ENCODE measurements at places on chromosomes 16 and 17.

DNA sequence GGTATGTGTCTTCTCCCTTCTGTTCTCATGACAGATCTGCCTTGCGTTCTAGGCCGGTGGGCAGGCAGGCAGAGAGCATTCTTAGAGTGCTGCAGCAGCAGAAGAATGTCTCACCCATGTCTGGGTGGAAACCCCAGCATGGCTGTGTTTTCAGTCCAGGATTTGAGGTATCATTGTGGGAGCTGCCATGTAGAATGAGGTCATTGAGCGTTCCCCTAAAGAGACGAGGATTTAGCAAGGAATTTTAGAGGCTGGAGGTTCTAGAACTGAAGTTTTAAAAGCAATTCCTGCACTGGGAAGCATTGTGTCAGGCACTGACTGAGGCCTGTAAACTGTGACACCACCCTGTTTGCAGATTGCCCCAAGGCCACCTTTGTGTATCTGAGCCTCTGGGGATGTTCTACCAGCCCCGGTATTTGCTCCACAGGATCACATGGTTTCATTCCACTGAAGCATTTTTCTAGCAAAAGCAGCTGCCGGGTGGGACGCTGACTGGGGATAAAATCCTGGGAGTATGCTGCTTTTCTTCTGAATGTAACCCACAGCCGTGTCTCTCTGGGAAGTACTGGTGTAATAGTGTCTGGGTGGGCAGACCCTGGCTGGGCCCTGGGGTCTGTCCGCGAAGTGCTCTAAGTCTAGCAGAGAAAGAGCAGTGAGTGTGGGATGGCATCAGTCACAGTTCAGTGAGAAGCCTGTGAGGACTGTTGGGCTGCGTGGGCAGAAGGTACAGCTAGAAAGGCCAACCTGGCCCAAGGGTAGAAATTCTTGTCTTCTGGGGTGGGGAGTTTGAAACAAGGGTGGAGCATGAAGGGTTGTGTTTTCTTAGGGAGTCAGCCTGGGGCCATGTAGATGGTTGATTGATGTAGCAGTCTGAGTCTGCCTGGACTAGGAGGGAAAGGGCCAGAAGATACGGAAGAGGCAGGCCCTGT, 30.2 kb downstream of the PLCD3 start:
- no peak for DNase-seq

- DNase-seq: no peak
Measured at GRCh38 chr17:10579270-10579669, 29.8 kb upstream of the MYH2 start.

DNA sequence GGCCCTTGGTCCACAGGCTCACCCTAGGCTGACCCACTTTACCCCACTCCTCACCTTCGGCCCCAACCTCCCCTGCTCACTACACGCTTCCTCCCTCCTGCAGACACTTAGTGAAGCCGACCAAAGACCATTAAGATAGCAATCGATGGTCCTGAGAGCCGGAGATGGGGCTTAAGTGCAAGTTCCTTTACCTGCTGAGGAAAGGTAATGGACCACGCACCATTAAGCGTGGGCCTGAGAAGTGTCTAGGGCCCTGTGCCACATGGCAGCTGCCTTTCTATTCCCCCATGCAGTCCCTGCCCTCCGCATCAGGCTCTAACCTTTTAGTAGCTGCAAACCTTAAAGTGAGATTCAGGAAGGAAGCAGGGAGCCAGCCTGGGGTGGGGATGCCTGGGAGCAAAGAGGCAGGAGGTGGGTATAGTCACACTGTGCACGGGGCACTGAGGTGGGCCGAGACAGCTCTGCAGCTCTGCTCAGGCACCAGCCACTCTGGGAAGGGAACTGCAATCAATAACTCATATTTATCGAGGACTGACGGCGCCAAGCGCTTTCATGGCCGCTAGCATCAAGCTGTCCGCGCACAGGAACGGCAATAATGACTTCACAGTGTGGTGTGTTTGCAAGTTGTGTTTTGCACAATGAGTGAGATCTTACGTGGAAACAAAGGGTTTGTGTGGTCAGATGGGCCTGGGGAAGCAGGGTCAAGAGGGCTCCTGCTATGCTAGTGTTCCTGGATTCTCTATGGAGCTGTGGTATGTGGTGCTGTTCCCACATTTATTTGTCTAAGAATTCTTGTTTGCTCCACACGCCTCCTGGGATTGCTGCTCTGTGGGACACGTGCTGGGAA, 84.9 kb upstream of the CDC42EP4 start:
- DNase-seq: no peak

GRCh38 chr16:12225255-12225654, 248.7 kb downstream of the SNX29 start:
- DNase-seq: no peak

DNA sequence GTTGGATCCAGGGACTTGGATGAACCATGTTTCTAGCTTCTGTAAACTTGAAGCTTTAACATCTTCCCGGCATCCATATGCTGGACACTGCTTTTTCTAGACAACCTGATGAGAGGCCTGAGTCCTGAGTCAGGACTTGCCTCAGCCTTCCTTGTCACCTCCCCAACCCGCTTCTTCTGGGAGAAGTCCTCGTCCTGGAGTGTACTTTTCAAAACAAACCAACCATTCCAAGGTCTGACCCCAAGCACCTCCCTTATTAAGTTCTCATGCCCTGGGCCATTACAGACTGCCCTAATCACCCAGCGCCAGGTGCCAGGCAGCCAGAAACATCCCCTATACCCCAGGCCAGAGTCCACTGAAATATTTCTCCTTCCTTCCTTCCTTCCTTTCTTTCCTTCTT, 59.4 kb downstream of the CLEC19A start:
- no peak for DNase-seq

- DNase-seq: no peak
Measured at GRCh38 chr17:83082909-83083367, 3.5 kb downstream of the METRNL start.

GRCh38 chr17:7955414-7956227, 23.6 kb downstream of the CNTROB start:
- no peak for DNase-seq

- DNase-seq: no peak
Measured at GRCh38 chr16:57803134-57803990, 1.1 kb upstream of the KIFC3 start.

GRCh38 chr17:39239640-39240314, 14.0 kb upstream of the STAC2 start:
- DNase-seq: peak; percentile 58

DNA sequence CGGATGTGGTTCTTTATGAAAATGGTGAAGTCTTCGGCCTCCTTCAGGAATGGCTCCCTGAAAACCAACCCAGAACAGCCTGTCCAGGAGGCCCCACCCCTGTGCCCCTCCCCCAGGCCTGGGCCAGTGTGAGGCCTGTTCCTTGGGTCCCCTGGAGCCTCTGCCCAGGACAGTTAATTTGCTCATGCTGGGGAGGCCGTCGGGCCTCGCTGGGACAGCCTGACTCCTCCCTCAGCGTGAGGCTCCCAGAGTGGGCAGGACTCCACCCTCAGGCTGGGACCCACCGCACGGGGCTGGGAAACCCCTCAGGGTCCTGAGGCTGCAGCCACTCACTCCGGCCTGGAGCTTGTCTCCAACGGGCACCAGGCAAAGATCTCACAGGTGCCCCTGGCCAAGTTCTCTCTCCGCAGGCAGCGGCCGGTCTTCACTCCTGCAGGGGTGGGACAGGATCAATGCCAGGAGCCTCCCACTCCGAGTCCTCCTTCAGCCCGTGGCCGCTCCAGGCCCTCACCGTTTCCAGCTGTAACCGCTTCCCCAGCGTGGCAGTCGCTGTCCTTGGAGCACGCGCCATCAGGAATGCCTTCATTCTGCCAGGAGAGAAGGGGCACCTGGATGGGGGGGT, 5.8 kb downstream of the P2RX5 start:
- no peak for DNase-seq

GRCh38 chr17:17364338-17364667, 61.1 kb downstream of the NT5M start:
- DNase-seq: no peak

DNA sequence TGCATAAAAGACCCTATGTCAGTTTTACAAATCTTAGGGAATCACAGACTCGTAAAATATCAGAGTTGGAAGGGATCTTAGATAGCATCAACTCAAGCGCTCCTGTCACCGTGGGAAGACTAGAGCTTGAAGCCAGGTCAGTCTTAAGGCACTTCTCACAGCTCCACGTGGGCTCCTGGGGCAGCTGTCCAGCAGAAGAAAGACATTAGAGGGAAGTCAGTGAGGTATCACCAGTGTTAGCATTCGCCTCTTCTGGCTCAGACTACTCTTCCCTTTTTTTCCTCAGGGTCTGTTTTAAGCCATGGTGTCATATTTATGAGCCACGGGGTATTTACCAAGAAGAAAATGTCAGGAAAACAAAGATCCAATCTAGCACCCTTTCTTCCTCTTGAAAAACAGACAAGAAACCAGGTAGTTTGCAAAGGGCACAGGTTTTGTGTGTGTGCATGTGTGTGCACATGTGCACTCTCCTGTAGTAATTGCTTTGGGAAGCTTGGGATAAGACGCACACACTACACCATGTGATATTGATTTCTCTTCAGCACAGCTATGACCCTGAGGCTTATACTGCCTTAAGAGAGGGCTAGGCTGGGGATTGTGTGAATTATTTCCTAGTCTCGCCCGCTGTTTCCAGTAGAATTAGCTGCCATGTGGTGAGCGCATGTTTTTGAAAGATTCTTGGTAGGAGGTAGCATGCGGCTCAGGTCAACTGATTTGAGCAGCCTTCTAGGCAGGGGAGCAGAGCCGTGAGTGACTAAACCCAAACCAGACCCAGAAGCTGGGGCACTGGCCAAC, 61.0 kb upstream of the ELAC2 start:
- no peak for DNase-seq

DNA sequence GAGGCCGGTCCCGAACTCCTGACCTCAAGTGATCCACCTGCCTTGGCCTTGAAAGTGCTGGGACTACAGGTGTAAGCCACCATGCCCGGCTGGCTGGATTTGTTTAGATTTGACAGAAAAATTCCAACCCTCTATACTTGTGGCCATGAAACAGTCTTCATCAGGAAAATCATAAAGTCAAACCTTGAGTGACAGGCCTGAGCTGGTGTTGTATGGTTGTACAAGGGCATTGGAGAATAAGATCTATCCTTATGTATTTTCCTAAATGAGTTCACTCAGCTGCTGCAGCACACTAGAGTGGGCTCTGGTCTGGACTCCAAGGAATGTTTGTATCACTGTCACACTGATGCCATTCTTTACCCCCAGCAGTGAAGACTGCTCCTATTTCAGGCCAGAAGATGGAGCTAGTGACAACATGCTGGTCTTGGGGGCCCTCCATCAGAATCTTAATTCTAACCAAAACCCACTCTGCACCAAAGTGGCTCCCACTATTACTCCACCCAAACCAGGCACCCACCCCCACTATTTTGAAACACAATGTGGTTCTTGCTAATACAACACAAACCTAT, 27.4 kb downstream of the SNX11 start:
- no peak for DNase-seq

DNA sequence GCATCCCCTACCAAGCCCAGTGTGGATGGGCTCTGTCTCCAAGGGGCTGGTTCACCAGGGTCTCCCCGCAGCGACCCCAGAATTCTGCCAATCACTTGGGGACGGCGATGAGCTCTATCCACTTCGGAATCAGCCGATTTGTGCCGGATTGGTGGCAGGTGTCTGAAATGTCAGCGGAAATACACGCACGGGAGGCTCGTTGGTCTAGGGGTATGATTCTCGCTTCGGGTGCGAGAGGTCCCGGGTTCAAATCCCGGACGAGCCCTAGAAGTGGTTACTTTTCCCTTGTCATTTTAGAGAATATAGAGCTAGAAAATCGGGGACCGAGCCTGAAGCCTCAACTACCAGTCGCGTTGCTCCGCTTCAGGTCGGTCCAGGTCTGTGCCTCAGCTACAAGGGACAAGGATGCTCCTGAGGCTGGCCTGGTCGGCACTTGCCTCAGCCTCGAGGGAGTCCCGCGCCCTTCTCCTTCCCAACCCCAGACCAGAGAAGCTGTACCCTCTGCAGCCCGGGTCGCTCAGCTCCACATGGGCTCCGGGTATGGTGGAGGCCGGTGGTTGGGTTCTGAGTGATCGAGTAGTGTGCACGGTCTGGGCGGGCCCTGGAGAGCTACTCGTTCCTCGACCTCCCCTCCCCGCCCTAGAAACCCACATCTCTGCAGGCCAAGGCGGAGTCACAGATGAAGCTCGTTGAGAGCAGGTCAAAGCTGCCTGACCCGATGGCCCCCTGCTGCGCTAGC, 16.0 kb upstream of the OR1F1 start:
- DNase-seq: peak; percentile 38

DNA sequence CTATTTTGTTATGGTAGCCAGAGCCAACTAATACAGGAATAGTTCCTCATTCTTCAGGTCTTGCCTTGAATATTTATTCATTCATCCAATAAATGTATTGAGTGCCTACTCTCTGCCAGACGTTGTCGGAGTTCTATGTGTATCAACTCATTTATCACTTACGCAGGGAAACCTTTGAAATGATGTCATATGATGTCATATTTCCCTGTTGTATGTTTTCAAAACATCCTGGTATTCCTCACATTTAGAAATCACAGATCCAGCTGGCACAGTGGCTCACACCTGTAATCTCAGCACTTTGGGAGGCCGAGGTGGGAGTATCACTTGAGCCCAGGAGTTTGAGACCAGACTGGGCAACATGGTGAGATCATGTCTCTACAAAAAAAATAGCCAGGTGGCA, 2.7 kb upstream of the NLE1 start:
- DNase-seq: no peak

- no peak for DNase-seq
Measured at GRCh38 chr16:89037261-89038152, 56.1 kb upstream of the ACSF3 start.

DNA sequence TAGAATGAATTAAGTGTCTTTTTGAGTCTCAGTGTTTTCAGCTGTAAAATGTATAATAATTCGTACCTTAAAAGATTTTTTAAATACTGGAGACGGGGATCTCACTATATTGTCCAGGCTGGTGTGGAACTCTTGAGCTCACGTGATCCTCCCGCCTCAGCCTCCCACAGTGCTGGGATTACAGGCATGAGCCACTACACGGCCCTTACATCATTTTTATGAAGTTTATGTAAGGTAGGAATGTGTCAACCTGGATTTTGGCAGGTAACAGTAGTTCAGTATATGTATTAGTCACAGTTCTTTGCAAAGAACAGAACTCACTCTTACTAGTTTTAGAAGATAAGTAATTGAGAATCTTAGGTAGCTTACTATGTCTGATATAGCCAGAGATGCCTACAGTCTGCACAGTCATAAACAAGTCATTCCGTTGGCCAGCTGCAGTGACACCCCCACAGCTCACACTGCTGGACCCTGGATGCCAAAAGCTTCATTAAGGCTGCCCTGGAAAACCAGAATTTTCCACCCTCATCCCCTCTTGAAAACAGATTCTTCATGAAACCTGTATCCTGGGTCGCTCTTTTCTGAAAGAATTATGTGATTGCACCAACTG, 583 bp upstream of the COX6A2 start:
- DNase-seq: no peak

- DNase-seq: no peak
Measured at GRCh38 chr16:79482011-79482410, 118.5 kb downstream of the MAF start.

- DNase-seq: no peak
Measured at GRCh38 chr17:79993390-79994227, 42.1 kb downstream of the TBC1D16 start.
